ENCODE measurements at places on chromosomes 16 and 17.

- no peak for DNase-seq
Observed at GRCh38 chr16:5925850-5926249, 828.3 kb upstream of the EEF2KMT start.

DNA sequence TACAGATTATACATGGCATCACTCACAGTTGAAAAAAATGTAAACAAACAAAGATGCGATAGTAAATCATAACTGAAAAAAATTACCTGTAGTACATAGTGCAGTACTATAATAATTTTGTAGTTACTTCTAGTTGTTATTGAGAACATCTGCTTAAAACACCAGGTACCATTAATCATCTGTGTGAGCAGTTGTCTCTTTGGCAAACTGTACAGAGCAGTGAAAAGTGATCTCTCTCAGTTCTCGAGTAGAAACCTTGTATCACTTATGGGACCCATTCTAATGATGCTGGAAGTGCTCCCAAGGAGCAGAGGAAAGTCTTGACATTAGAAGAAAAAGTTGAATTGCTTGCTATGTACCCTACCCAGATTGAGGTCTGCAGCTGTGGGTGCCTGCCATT is 8.9 kb upstream of the TENT4B start:
- DNase-seq, result no peak

DNA sequence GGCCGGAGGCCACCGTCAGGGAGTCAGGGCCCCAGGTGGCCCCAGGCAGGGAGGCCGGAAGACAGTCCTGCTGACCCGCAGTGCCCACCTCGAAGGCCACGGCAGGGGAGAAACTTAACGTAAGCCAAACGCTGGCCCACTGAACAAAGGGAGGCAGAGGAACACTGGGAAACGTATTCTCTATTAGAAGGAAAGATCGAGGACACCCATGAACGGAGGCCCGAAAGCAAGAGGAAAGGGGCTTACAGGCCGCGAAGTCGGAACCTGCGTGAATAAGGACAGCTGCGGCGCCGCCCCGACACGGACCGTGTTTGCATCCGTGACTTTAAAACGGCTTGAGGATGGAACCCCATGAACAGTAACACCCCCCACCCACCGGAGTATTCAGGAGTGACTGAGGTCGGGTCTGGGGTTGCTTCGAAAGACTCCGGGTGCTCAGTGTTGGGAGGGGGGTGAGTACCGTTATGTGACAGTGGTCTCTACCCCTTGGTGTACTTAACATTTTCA is 102.4 kb upstream of the METRNL start:
- no peak for DNase-seq

GRCh38 chr16:67287960-67288359 is 8.6 kb downstream of the PLEKHG4 start:
- DNase-seq, result no peak

- peak; percentile 55 for DNase-seq
Observed at GRCh38 chr17:50624321-50624934, 10.3 kb upstream of the ABCC3 start.

DNA sequence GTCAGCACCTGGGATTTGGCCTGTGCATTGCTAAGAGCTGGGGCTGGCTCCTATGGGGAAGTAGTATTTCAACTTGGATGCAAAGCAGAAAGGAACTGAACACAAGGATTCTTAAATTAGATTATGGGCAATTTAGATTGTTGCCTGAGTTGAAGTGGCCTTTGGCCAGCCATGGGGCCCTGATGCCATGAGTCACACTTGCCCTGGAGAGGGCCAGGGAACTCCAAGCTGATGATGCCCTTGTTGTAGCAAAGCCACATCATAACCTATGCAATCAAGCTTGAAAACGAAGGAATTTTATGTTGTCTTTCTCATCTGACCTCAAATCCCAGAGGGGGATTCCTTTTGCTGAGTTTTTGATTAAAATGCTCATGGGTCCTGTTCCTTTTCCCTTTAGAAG is 3.9 kb upstream of the SPATA32 start:
- peak; percentile 85 for DNase-seq

- peak; percentile 82 for DNase-seq
Observed at GRCh38 chr17:38982858-38983746, 15.9 kb upstream of the FBXO47 start.

- no peak for DNase-seq
Observed at GRCh38 chr16:49422896-49423295, 49.3 kb downstream of the C16orf78 start.

DNA sequence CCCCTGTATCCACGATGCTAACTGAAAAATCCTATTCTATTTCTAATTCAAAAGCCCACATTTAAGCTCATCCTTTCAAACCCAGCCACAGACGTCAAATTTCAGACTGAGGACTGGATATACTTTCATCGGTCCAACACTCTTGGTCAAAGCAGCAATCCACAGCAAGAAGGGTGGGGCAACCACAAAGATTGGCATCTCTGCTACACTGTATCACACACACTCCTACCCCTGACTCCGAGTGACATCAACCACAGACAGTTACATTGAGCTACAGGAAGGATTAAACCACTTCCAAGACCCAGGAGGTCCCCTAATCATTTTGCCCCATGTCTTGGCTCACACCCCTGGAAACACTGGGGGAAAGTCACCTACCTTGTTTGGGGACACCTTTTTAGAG is 61.3 kb downstream of the GRIN2A start:
- no peak for DNase-seq

- no peak for DNase-seq
Observed at GRCh38 chr17:83145831-83146230, 66.4 kb downstream of the METRNL start.

- no peak for DNase-seq
Observed at GRCh38 chr17:57569021-57569420, 176.1 kb downstream of the CCDC182 start.

- no peak for DNase-seq
Observed at GRCh38 chr16:88374736-88375135, 8.0 kb upstream of the ZNF469 start.

DNA sequence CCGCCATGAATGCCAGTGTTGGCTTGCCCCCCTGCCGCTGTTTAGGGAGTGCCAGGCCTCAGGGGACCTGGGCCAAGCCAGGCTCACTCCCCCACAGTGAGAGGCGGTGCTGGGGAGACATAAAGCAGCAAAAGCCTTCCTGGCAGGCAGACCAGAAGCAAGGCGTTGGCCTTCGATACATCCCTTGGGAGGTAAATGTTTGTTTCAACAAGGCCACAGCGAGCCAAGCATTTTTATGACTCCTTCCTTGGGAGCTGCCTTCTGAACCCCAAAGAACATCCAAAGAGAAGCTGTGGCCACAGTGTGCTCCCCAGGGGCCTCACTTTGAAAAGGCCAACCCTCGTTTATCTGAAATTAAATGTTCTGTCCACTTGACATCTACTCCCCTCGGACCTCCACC is 119.7 kb upstream of the CIBAR2 start:
- DNase-seq, result no peak

DNA sequence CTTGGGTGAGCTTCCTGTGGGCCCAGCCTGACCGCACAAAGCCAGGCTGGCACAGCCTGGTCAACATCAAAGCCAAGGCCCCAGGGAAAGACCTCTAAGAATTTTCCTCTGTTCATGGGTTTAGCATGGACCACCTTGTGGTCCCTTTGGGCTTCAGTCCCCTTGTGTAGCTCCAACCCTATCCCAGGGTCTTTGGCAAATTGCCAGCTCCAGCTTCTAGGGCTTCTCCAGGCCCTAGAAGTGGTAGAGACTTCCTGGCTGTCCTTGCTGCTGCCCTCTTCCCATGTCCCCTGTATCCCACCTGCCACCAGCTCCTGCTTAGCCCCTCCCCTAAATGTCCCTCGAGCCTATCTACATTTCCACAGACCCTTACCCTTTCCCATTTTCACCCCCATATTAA is 9.7 kb upstream of the ITGA3 start:
- DNase-seq, result no peak

DNA sequence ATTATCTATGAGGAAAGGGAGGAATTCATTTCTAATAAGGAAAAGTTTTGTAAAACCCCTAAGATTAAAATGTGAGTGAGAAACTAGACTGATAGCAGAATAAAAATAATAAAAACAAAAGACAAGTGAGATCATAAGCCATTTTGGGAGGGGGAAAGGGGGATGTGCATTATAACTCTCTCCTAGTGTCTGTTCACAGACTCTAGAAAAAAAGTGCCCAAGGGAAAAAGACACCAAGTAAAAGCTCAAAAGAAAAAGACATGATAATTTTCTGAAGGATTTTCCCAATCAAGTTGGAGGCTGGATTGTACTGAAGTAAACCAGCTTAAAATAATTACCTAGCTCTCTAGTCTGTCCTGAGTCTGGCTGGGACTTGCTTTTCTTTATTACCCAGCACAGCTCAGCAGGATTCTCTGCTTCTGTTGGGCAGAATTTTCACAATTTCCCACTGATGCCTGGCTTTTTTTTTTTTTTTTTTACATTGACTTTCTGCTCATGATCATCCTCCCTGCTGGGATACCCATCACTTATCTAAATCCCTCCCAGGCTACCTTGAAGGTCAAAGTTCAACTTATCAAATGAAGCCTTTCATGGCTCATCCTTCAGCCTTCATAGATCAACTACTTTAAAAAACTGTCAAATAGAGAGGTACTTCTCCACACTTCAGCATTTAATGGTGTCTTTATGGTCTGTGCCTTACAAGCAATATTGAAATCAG is 124.2 kb upstream of the KCNJ16 start:
- DNase-seq, result no peak

DNA sequence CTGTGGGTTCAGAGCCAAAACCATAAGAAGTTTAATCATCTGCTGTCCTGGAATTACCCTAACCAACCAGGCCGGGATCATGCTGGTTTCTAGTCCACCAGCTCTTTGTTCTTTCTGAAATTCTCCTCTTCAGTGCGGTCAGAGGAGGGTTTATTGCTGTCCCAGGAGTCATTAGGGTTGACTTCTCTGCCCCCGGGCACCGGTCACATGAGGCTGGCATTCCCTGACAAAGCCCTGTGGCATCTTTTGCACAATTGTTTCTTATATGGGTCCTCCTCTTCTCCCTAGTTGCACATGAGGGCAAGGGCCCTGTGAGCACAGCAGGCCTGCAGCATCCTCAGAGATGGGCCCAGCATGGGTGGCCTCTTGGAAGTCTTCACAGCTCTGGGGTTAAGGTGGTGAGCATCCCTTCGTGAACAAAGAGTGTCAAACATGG is 243.9 kb downstream of the IRF8 start:
- DNase-seq, result no peak

DNA sequence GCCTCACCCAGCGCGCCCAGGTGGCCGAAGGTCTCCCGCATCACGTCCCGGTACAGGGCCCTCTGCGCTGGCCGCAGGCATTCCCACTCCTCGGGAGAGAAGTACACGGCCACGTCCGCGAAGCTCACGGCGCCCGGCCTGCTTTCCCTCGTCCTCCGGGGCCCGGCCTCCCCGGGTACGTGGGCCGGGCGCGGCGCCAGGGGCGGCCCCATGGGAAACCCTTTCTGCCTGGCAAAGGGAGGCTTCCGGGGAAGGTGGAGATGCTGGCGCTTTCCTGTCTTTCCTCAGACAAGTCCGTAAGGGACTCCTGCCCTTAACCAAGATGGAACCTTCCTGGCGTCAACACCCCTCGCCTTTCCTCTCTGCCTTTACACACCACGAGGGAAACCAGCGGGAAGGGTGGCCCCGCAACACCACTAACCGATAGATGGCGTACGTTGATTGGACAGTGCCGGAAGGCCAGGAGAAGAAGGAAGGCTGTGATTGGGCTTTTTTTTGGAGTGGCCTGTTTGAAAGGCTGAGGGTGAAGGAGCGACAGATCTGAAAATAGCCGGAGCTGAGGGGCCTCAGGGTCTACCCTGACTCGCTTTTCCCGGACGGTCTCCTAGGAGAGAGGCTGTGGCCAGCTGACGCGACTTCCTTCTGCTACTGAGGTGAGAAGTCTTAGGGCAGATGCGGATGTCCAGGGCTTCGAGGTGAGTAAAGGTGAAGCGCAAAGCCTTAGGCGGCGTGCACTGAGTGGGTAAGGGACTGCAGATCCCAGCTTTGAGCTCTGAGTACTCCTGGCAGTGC is at the start of gene ZNF785:
TSS of gene ZNF785 (minus strand) at position 298 of the 792 bp plus-strand sequence. CDS start at position 212, 86 bp downstream.
- DNase-seq, result peak; percentile 98

DNA sequence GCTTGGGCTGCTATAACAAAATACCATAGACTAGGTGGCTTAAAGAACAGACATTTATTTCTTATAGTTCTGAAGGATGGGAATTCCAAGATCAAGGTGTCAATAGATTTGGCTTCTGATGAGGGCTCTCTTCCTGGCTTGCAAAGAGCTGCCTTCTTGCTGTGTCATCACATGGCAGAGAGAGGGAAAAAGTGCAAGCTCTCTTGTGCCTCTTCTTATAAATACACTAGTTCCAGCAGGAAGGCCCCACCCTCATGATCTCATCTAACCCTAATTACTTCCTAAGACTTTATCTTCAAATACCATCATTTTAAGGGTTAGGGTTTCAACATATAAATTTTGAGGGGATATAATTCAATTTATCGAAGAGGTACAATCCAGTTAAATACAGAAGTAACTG is 30.6 kb downstream of the ABCA9 start:
- no peak for DNase-seq

DNA sequence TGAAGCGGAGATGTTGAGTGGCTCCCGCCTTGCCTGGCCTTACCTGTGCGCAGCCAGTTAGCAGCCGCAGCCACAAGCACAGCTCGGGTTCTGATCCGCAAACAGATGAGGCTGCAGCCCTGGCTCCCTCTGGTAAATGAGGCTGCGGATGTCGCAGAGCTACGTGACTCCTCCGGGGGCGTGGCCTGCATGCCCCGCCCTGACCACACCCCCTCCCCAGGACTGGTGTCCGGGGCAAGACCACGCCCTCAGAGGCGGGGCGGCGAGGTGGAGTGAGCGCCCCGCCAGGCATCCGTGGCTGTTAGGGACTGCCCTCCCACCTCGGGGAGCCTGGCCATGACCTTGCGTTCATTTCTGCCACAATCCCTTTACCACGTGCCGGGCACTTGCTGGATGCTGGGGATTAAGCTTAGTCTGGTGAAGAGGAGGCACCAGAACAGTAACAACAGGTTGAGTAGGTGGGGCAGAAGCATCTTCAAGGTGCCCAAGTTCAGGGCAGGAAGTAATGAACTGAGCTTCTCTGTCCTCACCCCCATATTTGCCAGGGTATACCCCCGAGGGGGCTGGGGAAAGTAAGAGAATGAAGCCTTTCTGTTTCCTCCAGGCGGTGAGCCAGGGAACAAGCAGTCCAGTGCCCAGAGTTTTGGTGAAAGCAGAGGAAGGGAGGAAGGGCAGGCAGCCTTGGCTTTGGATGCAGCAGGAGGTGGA is at the start of gene ALDOC:
TSS of gene ALDOC (minus strand) at position 138 of the 708 bp plus-strand sequence. CDS start 1,363 bp downstream, outside the sequence.
- DNase-seq, result peak; percentile 99
